Lung (tissue), 17 donors: ENCODE measurements at places on chromosomes 11 and 22. TPM values are rescaled to one million over a fixed set of nuclear protein-coding genes. Genes with fewer than 3 reads are reported as not detected.

DNA sequence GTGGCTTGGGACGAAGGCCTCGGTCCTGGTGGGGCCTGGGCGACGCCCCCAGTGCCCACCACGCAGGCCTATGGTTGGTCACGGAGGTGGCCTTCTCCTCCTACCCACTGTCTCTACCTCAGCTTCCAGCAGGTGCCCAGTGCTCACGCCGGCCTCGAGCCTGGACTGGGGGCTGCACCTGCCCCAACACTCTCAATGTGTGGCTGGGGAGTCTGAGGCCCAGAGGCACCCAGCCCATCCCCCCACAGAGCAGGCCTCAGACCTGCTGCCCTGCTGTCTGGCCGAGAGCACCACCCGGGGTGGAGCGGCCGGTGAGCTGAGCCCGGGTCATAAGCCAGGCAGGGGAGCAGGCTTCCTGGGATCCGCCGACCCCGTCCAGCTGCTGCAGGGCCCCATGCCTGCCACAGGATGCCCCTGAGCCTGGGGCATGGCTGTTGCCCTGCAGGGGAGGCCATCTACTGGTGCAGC lies 28.6 kb upstream of the MUC5AC start:
- no peak for DNase-seq

GRCh38 chr22:25142102-25142501 lies 57.6 kb upstream of the CRYBB3 start:
- no peak for DNase-seq

DNA sequence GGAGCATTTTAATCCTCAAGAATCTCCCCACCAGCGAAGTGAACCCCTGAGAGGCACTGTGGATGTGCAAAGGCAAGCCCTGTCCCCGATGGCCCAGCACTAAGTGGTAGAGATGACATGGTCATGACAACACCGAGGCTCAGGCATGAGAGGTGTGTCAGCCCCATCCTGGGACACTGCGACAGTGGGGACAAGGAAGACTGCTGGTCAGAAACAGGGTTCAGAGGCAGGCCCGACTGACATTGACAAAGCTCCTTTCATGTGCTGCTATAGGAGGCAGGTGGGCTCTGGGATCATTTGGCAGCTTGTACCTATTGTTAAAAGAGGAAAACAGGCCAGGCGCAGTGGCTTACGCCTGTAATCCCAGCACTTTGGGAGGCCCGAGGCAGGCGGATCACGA lies 54.3 kb upstream of the MYEOV start:
- no peak for DNase-seq

GRCh38 chr22:22228921-22229320 lies 15.7 kb upstream of the VPREB1 start:
- DNase-seq: no peak

GRCh38 chr11:114080219-114080618 lies 20.7 kb downstream of the ZBTB16 start:
- no peak for DNase-seq

DNA sequence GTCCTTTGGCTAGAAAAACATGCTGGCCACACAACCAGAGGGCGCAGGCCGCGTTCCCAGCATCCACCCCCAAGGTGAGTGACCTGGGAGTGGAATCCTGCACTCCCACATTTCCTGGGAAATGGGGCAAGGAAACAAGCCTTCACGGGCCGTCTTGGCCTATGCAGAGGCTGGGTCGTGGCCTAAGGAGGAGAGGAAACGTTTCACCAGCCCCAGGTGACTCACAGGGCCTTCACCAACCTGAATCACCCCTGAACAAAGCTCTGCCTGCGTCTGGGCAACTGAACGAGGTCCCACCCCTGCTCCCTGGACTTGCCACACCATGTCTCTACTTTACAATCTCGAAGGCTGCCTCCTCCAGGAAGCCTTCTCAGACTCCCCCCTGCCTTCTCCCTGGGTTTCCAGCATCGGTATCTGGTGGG lies 13.2 kb downstream of the MYH9 start:
- DNase-seq: no peak

The TRABD gene
- 16.2 TPM for total RNA-seq

The SLC22A25 gene
- total RNA-seq: not detected

The PLAAT5 gene
- total RNA-seq: 5.6 TPM

The MUC6 gene
- 0.92 TPM for total RNA-seq
